Activated CD8-positive, alpha-beta memory T cell treated with anti-CD3 and anti-CD28 coated beads for 1 hour (primary cell): ENCODE measurements at places on chromosomes 16 and 17.

GRCh38 chr17:59010026-59010425, 96.7 kb downstream of the TRIM37 start:
- no peak for DNase-seq

DNA sequence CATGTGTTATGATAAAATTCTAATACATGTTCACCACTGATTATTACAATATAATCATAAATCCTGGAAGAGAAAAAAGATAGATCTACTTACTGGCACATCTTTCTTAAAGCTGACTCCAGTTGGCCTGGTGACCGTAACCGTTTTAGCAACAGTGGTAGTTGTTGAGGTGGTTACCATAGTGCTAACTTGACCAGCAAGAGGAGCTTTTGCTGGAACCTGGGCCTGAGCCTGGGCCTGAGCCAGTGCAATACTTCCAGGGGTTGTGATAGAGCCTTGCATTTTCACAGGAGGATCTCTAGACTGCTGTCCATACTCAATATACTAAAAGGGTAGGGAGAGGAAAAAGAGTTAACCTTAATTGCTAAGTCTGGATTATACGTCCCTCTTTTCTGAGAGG, 36.2 kb downstream of the SETD6 start:
- no peak for DNase-seq

- no peak for DNase-seq
Measured at GRCh38 chr17:43740541-43740940, 18.1 kb downstream of the SOST start.

GRCh38 chr17:27088767-27089078, 205.2 kb upstream of the WSB1 start:
- DNase-seq, result no peak

GRCh38 chr17:4872786-4873185, 26.6 kb upstream of the C17orf107 start:
- no peak for DNase-seq
